ENCODE measurements at places on chromosomes 4 and X. TPM values are rescaled to one million over a fixed set of nuclear protein-coding genes. Genes with fewer than 3 reads are reported as not detected.

- no peaks in the 10 kb centered on the region for H3K36me3 ChIP-seq
- no peak for DNase-seq
- H3K27ac ChIP-seq, result no peak overlapping the region
- no peaks in the 10 kb centered on the region for H3K4me1 ChIP-seq
- no peak overlapping the region for H3K4me3 ChIP-seq
These were observed 65.7 kb downstream of the MXRA5 start for GRCh38 chrX:3280706-3281105.

DNA sequence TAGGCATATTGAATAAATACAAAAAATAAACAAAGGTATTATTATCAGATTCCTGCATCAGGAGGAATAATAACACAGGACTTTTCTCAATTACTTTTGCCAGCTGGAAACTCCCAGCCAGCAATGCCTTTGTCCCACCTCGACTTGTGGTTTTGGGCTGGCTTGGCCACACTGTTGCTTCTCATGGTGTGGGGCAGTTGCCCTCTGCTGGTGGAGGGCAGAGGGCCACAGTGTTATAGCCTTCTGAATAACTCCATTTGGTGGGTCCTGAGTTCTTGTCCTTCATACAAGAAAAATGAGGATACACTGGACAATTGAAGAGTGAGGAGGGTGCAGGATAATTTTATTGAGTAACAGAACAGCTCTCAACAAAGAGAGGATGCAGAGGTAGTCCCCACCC is 1206.0 kb upstream of the ADGRL3 start:
- H3K27me3 ChIP-seq, result no peaks in the 10 kb centered on the region
- DNase-seq, result no peak
- H3K27ac ChIP-seq, result no peak overlapping the region
- H3K36me3 ChIP-seq, result no peaks in the 10 kb centered on the region
- H3K4me3 ChIP-seq, result no peak overlapping the region

DNA sequence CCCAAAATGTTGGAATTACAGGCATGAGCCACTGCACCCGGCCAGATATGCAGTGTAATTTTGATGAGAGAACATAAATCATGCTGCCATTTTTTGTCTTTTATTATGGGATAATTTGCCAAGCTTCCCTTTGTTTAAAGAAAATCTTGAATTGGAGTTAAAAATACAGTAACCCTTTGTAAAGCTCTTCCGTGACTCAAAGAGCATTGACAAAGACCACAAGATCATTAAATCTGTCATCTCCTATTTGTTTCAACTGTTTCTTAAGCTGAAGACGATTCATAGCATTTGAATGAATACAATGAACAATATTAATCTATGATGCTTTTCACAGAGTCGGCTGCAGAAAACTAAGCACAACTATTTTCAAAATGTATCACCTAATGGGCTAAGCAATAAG is 132.6 kb downstream of the ANAPC4 start:
- peaks cover 7% of the 10 kb centered on the region for H3K27me3 ChIP-seq
- H3K4me3 ChIP-seq, result no peak overlapping the region
- no peak overlapping the region for H3K27ac ChIP-seq
- H3K4me1 ChIP-seq, result no peaks in the 10 kb centered on the region
- DNase-seq, result no peak
- H3K36me3 ChIP-seq, result no peaks in the 10 kb centered on the region

DNA sequence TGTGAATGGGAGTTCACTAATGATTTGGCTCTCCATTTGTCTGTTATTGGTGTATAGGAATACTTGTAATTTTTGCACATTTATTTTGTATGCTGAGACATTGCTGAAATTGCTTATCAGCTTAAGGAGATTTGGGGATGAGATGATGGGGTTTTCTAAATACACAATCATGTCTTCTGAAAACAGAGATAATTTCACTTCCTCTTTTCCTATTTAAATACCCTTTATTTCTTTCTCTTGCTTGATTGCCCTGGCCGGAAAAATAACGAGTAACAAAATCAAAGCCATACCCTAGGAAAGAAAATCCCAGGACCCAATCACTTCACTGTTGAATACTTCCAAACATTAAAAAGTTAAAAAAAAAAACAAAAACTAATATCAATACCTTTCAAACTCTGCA is 67.7 kb upstream of the UGT2B4 start:
- H3K4me3 ChIP-seq, result no peak overlapping the region
- no peaks in the 10 kb centered on the region for H3K27me3 ChIP-seq
- no peaks in the 10 kb centered on the region for H3K4me1 ChIP-seq
- H3K36me3 ChIP-seq, result no peaks in the 10 kb centered on the region
- no peak overlapping the region for H3K27ac ChIP-seq
- no peak for DNase-seq

MAGEA12 gene
- total RNA-seq, result not detected

GRCh38 chr4:26459054-26459755 is 31.1 kb downstream of the CCKAR start:
- DNase-seq, result peak; percentile 30
- H3K36me3 ChIP-seq, result no peaks in the 10 kb centered on the region
- peaks cover 2% of the 10 kb centered on the region for H3K27me3 ChIP-seq
- no peak overlapping the region for H3K27ac ChIP-seq
- H3K4me1 ChIP-seq, result peaks cover 12% of the 10 kb centered on the region
- no peak overlapping the region for H3K4me3 ChIP-seq

GRCh38 chr4:55874831-55875230 is 21.4 kb downstream of the EXOC1 start:
- peaks cover 31% of the 10 kb centered on the region for H3K36me3 ChIP-seq
- no peak overlapping the region for H3K4me3 ChIP-seq
- no peak overlapping the region for H3K27ac ChIP-seq
- H3K27me3 ChIP-seq, result no peaks in the 10 kb centered on the region

DNA sequence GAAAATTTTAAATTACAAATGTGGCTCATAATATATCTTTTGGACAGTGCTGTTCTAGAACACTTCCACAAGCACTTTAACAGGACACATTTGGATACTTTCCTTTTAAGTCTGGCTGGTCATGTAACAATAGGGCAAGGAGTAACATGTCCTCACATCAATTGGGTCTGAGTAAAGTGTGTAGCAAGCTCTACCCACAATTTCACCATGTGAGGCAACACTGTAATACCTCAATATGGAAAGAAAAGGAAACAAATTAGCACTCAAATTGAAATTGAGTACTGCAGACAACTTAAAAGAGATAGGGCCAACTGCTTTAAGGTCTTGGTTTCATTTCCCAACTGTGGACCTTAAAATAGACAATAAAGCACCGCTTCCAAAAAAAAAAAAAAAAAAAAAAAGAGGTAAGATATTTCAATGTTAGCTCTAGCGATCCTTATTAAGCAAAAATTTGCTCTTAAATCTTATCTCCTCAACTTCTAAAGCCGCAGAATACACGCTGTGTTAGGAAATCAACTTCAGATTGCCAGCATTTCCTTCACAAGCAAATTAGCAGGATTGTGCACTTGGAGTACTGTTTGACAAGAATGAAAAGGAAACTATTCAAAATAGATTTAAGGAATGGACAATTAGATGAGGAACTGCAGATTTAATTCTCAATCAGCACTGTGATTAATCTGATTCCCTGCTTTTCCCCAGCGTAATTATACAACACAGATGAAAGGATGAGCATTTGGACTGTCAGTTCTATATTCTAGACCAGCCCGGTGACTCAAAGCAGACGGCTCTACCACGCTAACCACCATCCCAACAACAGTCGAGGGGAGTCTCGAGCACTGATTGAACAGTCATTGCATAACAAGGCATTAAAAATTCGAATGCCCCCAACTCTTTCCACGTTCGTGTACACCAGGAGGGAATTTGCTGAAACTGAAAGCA is 1.6 kb downstream of the CASK start:
- no peaks in the 10 kb centered on the region for H3K27me3 ChIP-seq
- no peaks in the 10 kb centered on the region for H3K36me3 ChIP-seq
- peak; percentile 72 for DNase-seq
- peak overlapping the region; percentile 98 for H3K4me3 ChIP-seq
- H3K4me1 ChIP-seq, result peaks cover 29% of the 10 kb centered on the region

CABS1 gene
- not detected for total RNA-seq

DNA sequence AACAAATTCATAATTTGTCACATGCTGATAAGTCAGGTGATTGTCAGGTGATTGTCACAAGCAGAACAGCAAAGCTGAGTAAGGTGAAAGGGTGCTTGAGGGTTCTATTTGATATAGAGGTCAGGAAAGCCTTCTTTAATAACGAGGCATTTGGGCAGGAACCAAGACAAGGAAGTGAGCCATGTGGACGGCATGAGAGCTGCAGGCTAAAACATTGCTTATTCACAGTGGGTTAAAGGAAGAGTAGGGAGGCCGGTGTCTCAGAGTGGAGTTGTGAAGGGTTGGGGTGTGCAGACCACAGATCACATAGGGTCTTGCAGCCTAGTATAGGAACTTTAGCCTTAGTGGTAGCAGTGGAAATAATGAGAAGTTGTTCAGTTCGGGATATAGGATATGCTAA is 31.3 kb upstream of the CYP2U1 start:
- DNase-seq, result no peak
- H3K27ac ChIP-seq, result no peak overlapping the region

ZNF157 gene
- 0.19 TPM for total RNA-seq

DNA sequence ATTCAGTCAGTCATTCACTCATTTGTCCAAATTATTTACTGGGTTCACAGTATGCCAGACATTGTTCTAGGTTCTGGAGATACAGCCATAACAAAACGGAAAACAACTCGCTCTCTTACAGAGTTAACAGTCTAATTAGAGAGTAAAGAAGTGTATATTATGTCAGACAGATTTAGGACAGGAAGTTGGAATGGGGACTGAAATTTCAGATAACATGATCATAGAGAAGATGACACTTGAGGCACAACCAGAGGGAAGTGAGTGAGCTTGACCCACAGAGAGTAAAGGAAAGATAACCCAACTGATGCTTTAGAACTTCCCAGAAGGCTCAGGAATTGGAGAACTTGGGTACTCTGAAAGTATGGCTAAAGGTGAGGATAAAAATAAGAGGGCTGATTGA is 139.4 kb downstream of the ZAR1 start:
- DNase-seq, result no peak
- no peak overlapping the region for H3K4me3 ChIP-seq
- H3K27me3 ChIP-seq, result no peaks in the 10 kb centered on the region
- H3K4me1 ChIP-seq, result peaks cover 2% of the 10 kb centered on the region
- no peak overlapping the region for H3K27ac ChIP-seq

DNA sequence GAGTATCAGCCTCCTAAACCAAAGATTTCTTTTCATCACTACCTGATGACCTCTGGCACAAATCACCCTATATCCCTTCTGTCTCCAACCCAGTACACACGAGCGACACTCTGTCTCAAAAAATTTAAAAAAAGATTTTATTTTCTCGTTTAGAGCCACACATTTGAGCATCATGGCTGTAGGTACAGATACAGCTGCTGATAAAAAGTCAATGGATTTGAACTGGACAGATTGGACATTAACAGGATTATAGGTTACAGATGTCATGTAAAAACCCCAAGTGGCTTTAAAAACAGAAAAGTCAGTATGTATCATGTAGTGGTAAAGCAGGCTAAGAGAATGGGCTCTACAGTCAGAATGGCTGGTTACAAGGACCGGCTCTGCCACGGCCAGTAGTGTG is 171.1 kb downstream of the SCFD2 start:
- H3K36me3 ChIP-seq, result no peaks in the 10 kb centered on the region
- H3K27me3 ChIP-seq, result no peaks in the 10 kb centered on the region
- H3K4me3 ChIP-seq, result no peak overlapping the region
- no peak overlapping the region for H3K27ac ChIP-seq
- no peak for DNase-seq
- peaks cover 3% of the 10 kb centered on the region for H3K4me1 ChIP-seq

Data from activated CD8-positive, alpha-beta memory T cell treated with anti-CD3 and anti-CD28 coated beads, Interleukin-2, amount 10 ng/mL, durations not matched to agents 7 days and 5 days (primary cell).